ENCODE measurements at places on chromosomes 1 and 21. TPM values are rescaled to one million over a fixed set of nuclear protein-coding genes. Genes with fewer than 3 reads are reported as not detected.

DNA sequence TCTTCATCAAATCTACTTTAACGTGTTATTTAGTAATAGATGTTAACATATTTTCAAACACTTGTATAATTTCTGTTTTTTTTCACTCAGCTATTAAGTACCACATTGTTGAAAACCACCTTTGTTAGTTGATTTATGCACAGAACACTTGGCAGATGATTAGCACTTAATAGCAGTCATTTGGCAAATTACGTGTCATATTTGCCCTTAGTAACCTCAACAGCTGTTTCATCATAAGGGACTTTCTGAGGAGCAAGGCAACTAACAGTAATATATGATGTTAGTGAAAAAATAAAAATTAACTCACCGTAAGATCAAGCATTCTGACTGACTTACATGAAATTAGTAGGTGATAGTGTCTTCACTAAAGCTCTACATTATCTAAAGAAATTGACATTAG, 186.4 kb downstream of the HMCN1 start:
- no peak for DNase-seq

Gene PGLYRP3
- total RNA-seq: not detected

Gene DNASE2B
- total RNA-seq: not detected

- no peak for DNase-seq
Observed at GRCh38 chr1:245685111-245685810, 530.5 kb downstream of the KIF26B start.

All from neural crest cell (in vitro differentiated cells).